Stimulated activated CD4-positive, alpha-beta T cell treated with anti-CD3 and anti-CD28 coated beads, Interleukin-1b, Interleukin-23, amount 100 ng/mL, for 48 hours (primary cell): ENCODE measurements at places on chromosomes 6 and 20.

DNA sequence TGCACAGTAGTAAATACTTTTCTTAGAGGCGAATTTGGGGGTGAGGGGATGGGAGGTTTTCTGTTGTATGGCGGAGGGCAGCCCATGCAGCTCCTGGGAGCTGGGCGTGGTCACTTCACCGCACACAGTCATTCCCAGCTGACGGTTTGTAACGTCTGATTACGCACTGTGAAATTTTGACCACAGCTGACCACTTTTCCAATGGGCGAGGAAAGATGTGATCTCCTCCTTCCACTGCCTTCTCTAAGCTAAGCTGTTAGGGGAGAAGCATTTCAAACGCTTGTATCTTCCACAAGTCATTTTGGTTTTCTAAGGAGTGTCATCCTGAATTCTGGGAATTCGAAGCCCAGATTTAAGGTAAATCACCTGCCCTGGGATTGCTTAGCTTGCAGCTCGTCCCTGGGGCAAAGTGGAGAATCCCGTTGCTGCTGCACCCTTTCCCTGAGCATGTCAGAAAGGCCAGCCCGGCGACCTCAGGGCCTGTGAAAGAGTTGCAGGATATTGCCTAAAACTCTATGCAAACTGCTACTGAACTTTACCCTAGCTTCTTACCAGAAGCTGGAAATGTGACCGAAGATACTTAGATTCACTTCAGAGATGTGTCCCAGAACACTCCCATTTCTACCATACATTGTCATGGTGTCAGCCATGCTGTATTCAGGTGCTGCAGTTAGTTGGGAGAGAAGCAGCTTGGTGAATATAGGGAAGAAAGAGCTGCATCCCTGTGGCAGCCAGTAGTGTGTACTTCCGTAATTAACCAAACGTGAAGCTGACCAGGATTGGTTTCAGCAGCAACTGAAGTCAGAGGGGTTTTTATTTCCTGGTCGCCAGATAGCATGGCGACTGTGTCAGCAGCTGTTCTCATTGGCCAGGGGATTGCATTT, 58.9 kb downstream of the RREB1 start:
- DNase-seq = no peak

DNA sequence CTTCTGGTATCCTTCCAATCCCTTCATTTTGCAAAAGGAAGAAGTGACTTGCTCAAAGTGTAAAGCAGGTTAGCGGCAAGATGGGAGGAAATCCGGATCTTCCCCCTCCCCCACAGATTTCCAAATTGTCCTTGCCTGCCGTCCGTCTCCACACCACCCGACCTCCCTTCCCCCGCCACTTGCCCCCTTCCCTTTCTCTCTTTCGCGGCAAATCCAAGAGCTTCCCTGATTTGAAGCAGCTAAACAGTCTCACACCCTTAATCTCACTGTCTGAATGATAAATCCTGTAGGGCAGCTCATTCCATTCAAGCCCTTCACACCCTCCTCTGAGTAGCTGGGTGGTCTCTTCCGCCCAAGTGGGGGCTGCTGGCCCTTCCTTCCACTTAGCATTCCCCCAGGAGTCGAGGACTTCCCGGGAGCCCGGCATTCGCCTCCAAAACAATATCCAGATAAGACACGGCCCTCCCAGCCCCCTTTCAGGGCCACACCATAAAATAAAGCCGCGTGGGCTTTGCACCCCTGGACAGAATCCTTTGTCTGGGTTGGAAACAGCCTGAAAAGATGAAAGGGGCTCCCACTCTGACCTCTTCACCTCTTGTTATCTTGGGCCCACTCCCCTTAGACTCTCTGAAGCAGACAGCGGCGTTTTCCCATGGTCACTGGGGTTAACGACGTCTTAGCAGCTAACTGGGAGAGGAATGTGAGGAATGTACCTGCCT, 44.0 kb upstream of the PIM1 start:
- DNase-seq = no peak

DNA sequence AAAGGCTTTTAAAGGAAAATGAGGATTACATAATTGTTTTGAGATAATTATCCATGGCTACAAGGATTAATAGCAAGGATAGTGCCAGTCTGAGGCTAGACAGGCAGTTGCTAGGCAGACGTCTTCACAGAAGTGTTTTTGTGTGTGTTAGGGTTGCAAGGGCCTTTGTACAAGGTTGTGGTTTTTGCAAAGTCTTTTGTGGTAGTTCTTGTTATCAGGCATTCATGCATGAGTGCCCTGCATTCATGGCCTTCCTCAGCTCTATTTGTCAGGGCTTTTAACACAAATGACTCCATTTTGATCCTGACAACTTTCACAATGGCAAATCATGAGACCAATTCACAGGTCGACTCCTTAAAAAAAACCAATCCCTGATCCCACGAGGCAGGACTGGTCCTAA, 68.1 kb upstream of the TXNDC5 start:
- no peak for DNase-seq

DNA sequence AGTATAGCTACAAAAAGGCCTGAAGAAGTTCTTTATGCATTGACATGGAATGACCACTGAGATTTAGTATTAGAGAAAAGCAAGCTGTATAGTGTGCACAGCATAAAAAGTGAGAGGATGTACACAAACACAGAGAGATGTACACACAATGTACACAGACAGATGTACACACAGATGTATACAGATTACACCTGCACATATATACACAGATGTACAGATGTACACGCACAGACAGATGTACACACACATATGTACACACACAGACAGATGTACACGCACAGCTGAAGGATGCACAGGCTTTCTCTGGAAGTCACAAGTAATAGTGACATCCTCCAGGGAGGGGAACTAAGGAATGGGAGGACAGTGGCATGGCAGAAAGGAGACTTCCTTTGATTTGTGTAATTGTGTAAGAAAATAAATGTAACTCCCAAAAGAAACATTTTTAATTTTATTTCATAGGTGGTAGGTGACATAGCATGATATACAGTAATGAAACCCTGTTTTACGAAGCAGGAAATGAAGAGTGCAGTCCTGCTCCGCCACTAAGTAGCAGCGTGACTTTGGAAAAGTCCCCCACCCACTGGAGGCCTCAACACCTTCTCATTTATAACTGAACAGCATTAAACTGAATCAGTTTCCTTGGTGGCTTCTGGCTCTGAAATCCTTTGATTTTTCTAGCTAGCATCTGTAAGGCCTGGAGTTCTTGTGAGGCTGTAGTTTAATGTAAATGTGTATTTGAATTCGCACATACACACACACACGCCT, 14.1 kb downstream of the NFATC2 start:
- DNase-seq = peak; percentile 78

DNA sequence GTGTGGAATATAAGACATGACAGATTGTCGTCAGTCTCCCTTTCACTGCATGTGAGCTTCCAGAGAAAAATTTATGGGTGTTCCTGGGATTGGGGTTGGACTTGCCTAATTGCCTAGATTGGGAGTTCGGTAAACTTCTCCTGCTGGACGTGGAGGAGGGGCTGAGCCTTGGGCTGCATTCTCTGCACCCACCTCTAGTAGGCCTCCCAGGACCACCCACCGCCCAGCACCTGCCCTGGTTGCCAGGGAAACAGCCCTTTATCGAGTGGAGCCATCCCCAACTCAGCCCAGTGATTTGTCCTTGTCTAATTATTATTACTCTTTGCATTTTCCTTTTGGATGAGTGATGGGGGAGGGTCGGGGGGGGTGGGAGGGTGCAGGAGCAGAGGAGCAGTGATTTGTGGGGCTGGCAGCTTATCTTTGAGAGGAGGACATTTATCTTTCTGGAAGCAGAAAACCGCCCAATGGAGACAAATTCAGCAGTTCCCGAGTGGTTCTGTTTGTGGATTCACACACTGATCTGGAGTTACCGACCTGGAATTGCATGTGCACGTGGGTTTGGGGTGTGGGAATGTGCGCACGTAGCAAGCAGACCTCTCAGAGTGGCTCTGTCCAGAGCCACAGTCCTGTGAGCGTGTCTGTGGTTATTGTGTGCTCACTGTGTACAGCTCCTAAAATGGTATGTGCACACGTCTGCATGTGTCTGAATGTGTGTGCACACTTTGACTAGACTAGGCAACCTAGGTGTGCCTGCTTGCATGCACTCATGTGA, 104.5 kb downstream of the DHX35 start:
- DNase-seq = no peak

- no peak for DNase-seq
These were observed 219.0 kb downstream of the ERMARD start for GRCh38 chr6:169970306-169970988.

DNA sequence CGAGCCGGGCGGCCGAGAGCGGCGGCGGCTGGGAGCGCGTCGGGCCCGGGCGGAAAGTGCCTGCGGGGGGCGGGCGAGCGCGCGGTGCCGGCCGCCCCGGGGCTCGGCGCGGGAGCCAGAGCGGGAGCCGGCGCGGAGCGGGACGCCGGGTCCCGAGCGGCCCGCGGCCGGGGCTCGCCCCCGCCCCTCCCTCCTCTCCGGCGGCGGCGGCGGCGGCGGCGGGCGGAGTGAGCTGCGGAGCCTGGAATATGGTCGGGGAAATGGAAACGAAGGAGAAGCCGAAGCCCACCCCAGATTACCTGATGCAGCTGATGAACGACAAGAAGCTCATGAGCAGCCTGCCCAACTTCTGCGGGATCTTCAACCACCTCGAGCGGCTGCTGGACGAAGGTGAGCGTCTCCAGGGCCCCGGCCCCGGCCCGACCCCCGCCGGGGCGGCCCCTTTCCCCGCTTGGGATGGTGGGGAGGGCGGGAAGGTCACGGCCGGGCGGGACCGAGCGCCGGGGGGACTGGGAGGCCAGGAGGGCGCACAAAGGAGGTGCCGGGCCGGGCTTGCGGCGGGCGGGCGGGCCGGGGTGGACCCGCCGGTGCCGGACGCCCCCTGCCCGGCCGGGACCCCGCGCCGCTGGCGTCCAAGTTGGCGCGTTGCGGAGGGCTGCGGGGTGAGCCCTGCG, 565 bp downstream of the QKI start:
- DNase-seq = no peak

- no peak for DNase-seq
These were observed 386.7 kb downstream of the TFAP2A start for GRCh38 chr6:10028222-10028621.

DNA sequence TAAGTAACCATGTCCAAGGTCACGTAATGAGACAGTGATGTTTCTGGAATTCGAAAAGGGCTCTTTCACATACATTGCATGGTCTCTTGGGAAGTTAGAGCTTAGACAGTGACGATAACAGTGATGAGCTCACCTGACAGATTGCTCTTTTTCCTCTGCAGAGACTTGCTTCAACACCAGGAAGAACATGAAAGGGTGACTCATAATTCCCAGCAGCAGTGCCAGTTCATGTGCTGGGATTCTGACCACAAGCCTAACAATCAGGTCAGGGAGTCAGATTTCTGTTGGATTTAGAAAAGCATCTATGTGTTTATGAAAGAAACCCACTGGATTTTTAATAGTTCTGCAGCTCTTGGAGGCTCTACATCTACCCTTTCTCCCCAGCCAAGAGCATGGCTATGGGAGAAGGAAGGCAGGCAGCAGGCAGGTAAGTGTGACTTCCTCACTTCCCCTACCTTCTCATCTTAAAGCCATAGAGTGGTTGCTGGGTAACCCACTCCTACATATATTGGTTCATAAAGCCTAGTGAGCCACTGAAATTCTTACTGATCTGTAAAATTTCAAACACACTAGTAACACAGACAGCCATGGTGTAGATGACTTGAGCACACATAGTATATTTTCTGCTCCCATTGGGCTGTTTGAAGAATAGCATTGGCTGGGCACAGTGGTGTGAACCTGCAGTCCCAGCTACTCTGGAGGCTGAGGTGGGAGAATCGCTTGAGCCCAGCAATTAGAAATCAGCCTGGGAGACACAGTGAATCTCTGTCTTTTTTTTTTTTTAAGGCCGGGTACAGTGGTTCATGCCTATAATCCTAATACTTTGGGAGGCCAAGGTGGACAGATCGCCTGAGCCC, 44.4 kb upstream of the LOC128125822 start:
- no peak for DNase-seq

- DNase-seq = no peak
These were observed 12.3 kb downstream of the ADISSP start for GRCh38 chr20:3755269-3755668.

GRCh38 chr20:62814709-62815065, 2.2 kb upstream of the COL9A3 start:
- no peak for DNase-seq

GRCh38 chr20:1631309-1632151, 11.7 kb upstream of the SIRPB1 start:
- DNase-seq = no peak

- DNase-seq = no peak
These were observed 155.6 kb upstream of the SMLR1 start for GRCh38 chr6:130671577-130671976.

GRCh38 chr20:13231031-13231752, 10.1 kb downstream of the ISM1 start:
- DNase-seq = peak; percentile 56

- DNase-seq = no peak
These were observed 52.0 kb upstream of the DACT2 start for GRCh38 chr6:168371618-168371980.

DNA sequence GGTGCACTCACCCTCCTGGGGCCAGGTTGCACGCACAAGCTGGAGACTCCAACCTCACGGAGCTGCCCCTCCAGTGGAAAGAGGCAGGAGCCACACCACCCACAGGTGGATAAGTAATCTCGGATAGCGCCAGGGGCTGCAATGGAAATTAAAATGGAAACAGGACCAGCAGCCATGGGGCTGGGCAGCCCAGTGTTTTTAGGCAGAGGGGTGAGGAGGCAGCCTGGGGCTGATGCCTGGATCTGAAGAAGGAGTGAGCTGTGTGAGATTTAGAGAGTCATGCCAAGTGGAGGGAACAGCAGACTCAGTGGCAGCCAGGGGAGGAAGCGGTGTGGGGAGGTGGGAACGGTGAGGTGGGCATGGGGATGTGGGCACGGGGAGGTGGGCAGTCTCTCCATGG, 275.6 kb downstream of the SMOC2 start:
- DNase-seq = no peak

DNA sequence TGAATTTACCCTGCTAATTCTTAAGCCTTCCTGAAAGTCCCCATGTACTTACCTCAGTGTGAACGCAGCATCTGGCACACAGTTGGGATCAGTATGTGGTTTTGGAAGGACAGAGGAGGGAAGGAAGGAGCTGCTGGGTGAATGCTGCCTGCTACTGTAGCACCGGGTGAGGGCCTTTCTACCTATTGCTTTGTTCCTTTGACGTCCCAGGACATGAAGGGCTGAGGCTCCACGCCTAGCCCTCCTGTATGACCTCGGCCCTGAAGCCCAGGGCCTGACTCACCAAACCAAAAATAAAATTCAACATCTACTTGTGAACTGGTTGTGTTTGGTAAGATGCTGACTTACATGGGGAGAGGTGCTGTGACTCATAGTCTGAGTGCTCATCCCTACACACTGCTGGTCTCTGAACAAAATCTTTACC, 51.1 kb downstream of the ARID1B start:
- peak; percentile 31 for DNase-seq

DNA sequence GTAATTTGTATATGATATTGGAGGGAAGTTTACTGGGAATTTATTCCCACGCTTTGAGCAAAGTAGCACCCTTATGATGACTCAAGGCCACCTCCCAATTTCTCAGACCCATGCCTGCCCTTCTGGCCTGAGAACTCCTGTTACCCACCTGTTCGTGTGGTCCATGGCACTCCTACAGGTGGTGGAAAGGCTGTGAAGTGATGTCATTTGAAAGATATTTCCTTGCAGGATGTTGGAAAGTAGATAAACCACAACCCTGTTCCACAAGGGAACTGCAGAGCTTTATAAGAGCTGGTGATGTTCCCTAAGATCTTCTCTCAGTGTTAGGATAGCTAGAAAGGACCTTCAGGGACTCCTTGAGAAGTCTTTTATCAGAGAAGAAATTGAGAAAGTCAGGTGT, 70.5 kb downstream of the ADGRG6 start:
- DNase-seq = no peak
